ENCODE measurements at places on chromosomes 5 and 9. TPM values are rescaled to one million over a fixed set of nuclear protein-coding genes. Genes with fewer than 3 reads are reported as not detected.

DNA sequence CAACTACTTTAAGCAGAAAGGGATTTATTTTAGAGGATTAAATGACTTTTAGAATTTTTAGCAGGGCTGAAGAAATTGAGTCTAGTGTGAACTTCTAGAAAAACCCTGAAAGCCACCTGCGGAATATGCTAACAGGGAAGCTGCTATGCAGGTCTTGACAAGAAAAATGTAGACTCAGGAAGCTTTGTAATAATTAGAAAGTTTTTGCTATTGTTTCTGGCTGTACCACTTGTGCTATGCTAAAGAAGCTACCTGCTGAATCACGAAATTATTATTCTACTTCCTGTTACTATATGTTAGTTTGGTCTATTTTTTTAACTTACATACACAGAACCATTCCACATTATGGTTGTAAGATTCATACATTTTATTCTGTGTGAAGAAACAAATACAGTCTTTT lies 74.0 kb upstream of the CHSY3 start:
- no peak for DNase-seq

GRCh38 chr9:33907347-33907746 lies 90.4 kb downstream of the UBE2R2 start:
- DNase-seq = no peak

GRCh38 chr5:68367717-68368116 lies 152.2 kb downstream of the PIK3R1 start:
- DNase-seq = no peak

GRCh38 chr5:155783791-155784190 lies 543.2 kb upstream of the SGCD start:
- DNase-seq = no peak

The IL9 gene
- not detected for total RNA-seq
